Forelimb muscle (tissue), 1 donor: ENCODE measurements at places on chromosomes 6 and 20. TPM values are rescaled to one million over a fixed set of nuclear protein-coding genes. Genes with fewer than 3 reads are reported as not detected.

DNA sequence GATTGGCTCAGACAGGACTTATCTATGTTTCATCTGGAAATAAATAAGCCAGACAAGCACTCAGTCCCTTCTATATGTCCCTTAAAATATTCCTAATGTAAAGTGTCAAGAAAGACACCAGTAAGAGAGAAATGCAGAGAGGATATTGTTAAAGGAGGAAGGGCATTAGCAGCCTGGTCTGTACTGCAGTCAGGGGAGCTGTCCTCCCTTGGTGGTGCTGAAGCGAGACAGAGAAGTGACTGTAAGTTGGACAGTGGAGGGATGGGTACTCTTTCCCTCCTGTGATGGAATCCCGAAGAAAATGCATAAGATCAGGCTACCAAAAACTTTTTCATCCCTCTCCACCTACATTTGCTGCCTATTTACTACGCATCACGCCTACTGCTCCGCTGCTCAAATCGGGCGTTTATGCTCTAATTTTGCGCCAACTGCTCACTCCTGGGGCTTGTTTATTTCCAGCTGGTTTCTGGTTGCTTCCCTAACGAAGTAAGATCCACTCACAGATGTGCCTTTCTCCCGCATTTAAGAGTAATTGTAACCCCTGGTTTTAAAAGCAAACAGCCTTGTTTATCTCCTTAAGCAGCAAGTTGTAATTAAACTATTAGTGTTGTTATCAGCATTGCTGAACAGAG is 35.2 kb downstream of the PHACTR1 start:
- peak; percentile 38 for DNase-seq

Gene KIAA1755
- polyA plus RNA-seq, result 8.1 TPM

Gene PRL
- 0.76 TPM for polyA plus RNA-seq

Gene TNFRSF6B
- polyA plus RNA-seq, result 1.6 TPM

DNA sequence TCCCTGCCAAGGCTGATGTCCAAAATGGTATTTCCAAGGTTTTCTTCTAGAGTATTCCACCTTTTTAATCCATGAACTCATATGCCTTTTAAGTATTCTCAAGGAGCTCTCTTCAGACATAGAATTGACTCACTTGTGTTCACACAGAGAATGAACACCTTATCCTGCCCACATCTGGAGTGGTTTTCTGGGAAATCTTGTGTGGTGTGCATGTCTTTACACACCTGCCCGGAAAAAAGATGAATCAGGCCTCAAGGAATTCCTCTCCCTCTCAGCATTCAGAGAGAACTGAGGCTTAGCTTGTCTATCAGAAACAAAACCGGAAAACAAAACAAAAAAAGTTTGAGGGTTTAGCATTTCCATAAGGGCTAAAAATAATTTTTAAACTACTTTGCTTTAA is 148.8 kb downstream of the TFAP2A start:
- no peak for DNase-seq

GRCh38 chr20:40510622-40511021 is 178.4 kb downstream of the MAFB start:
- no peak for DNase-seq

Gene CD24
- 10.1 TPM for polyA plus RNA-seq

Gene GPLD1
- 2.5 TPM for polyA plus RNA-seq

DNA sequence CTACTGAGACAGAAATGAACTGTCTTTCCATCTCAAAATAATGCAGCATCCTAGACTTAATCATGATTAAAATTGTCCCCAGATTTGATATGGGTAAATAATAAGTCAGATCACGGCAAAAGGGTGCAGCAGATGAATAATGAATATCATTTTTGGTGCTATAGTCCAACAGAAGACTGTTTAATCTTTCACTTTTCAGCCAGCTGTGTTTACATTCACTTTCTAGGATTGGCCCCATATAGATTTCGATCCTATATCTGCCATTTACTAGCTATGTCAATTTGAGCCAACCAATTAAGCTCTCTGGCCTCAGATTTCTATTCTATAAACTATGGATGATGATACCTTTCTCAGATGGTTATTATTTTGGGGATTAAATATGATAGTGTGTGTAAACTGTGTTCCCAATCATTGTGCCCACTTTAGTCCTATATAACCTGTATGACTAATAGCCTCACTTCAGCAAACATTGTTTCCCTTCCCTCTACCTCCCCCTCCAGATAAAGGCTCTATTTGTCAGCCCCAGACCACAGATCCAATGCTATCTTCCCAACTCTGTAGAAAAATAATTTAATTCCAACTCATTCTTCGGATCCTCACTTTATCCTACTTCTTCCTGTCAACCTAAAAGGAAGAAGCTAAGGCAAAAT is 53.6 kb upstream of the NT5E start:
- no peak for DNase-seq

DNA sequence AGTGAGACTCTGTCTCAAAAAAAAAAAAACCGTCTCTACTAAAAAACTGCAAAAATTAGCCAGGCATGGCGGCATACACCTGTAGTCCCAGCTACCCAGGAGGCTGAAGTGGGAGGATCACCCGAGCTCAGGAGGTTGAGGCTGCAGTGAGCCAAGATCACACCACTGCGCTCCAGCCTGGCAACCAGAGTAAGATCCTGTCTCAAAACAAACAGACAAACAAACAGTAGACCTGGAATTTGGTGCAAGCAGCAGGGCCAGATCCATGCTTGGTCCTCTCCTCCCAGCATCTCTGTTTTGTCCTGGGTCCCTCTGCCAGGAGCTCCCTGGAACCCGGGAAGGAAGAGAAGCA is 11.6 kb downstream of the RIPOR3 start:
- DNase-seq, result no peak

Gene FAM83B
- not detected for polyA plus RNA-seq

DNA sequence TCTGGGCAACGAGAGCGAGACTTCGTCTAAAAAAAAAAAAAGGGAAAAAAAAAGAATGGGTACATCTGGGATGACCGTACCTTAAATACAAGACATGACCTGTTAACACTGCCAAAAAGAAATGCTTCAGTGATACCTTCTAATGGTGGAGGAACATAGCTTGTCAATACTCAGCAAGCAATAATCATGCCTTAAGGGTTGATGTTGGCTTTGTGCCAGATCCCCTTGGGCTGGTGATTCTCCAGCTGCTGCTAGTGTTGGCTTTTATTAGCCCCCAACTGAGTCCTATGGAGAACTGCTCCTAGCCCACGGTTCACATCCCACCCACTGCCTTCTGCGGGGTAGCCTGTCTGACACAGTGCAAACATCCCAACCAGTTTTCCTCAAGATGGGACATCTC is 134.9 kb downstream of the PLCB1 start:
- DNase-seq, result no peak

DNA sequence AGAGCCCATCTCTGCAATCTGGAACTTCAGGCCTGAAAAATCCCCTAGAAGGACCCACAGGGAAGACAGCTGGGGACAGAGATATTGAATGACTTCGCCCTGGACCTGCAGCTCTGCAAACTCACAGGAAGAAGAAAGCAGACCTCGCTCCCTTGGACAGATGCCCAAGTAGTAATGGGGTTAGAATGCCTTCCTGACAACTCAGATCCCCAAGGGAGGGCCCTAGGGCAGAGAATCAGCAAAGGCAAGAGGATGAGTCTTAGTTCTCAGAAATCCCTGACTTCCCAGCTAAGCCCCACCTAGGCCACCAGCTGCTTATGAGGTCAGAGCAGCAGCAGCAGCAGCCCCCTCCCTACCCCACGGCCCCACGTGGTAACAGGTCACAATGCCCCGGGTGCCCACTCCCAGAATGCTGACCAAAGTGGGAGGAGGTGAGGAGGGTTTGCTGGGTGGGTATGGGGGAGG is at the start of gene C20orf141:
Gene C20orf141, plus strand, starts transcription at position 401 of the 465 bp plus-strand sequence. CDS start 198 bp downstream, outside the sequence.
- DNase-seq, result no peak

- DNase-seq, result no peak
Observed at GRCh38 chr6:25404091-25404490, 124.9 kb downstream of the CARMIL1 start.

DNA sequence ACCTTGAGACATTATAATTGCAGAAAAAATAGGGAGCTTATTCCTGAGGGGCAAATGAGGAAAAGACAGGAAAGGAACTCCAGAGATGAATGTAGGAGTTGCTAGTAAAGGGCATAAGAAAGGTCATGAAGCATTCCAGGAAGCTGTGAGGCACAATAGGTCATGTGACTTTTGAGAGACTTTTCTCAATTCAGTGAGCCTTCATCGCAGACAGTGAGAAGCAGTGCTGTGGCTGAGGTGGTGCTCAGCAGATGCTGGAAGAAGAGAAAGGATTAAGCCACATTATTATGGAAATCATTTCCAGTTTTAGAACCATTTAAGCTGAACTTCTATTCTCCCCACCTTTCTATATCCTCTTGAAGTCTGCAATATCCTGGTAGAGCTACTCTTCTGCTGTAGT is 4.1 kb downstream of the SPTLC3 start:
- no peak for DNase-seq

- DNase-seq, result no peak
Observed at GRCh38 chr6:106572875-106573585, 56.3 kb downstream of the RTN4IP1 start.

Gene FAM110A
- polyA plus RNA-seq, result 25.3 TPM

GRCh38 chr20:11454966-11455799 is 462.5 kb upstream of the BTBD3 start:
- DNase-seq, result no peak

DNA sequence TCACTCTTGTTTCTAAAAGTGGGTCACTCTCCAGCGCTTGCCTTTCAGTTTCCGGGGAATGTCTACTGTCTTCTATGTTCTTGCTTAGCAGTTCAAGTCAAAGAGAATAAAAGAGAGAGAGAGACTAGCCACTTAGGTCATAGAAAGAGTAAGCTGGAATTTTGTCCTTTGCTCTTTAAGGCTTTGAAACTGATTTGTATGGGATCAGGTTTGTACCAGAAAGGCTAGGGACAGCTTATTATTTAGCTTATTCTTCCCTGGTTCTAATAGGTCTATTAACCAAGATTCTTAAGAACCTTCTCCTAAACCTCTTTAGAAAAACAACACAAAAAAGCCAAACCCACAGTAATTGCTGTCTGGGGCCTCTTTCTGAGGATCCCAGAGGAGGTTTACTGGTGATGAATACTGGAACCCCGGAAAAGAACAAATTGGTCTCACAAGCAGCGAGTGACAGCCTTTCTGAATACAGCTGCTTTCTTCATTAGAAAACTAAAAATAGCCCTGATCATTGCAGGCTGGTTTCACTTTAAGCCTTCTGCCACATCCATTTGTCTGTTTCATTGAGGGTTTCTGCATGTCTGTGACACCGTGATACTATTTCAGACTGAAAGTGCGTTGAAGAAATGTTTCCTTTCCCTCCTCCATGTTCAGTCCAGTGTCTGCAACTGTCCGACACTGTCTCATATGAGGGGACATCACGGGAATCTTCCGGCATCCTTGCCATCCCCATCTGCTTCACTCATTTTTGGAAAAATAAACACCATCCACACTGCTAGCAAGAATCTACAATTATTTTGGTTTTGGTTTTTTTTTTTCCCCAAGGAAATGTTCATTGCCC is 75.1 kb upstream of the ATXN1 start:
- peak; percentile 35 for DNase-seq

Gene FLRT3
- polyA plus RNA-seq, result 11.1 TPM

Gene IL17F
- polyA plus RNA-seq, result not detected

GRCh38 chr6:117448732-117449485 is 23.2 kb upstream of the ROS1 start:
- no peak for DNase-seq
